ENCODE measurements at places on chromosomes 6 and 20.

- DNase-seq = no peak
Measured at GRCh38 chr20:52291109-52291508, 99.5 kb upstream of the ZFP64 start.

- peak; percentile 81 for DNase-seq
Measured at GRCh38 chr6:20661721-20662120, 127.5 kb downstream of the CDKAL1 start.

DNA sequence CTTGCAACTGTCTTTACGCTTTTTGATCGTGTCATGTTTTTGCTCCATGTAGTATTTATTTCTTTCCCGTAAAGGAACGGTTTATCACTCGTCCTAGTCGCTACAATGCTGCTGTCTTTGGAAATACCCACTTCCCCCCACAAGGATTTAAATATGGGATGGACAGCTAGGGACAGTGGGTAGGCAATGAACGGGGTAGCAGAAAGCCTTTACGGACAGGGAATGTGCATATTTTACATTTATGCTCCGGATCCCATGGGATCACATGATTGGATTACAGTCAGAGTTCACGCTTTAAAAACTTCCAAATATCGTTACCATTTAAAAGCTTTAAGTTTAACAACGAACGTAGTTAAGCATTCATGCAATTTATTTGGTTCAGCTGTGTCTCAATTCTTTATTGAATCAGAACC lies 1.2 kb downstream of the HIVEP1 start:
- no peak for DNase-seq

- peak; percentile 60 for DNase-seq
Measured at GRCh38 chr6:30615219-30615957, 1.7 kb downstream of the PPP1R10 start.

DNA sequence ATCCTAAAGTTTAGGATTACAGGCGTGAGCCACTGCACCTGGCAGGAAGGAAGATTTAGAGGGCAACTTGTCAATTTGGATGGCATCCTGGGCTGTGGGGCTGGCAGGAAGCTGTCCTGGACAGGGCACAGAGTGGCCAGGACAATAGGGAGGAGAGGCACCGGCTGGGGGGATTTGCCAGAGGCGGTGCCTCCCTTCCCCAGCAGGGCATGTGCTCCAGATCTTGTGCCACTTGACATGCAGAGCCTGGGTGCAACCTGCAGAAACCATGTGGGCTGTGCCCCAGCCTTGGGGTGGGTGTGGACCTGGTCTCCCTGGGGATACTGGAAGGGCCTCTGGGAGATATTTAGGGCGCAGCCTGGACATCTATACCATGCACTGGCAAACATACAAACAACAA lies 58.6 kb upstream of the EEF1A1 start:
- no peak for DNase-seq

- no peak for DNase-seq
Measured at GRCh38 chr6:11491596-11492463, 45.7 kb upstream of the TMEM170B start.

DNA sequence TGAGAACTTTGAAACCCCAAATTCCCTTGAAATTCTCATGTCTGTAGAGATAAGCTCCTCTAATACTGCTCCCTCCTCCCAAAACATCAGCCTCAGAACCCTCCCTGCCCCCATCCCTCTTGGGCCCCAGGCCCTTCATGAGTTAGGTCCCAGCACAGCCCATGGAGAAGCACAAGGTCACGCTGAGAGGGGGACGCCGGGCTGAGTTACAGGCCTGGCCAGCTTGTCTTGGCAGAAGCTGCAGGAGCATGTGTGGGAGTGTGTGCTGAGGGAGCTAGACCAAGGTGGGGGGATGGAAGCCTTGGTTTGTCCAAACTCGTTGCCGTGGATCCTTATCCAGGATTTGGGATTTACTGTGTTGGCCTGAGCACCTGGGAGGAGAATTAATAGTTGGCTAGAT lies 8.5 kb upstream of the PTCRA start:
- DNase-seq = no peak

DNA sequence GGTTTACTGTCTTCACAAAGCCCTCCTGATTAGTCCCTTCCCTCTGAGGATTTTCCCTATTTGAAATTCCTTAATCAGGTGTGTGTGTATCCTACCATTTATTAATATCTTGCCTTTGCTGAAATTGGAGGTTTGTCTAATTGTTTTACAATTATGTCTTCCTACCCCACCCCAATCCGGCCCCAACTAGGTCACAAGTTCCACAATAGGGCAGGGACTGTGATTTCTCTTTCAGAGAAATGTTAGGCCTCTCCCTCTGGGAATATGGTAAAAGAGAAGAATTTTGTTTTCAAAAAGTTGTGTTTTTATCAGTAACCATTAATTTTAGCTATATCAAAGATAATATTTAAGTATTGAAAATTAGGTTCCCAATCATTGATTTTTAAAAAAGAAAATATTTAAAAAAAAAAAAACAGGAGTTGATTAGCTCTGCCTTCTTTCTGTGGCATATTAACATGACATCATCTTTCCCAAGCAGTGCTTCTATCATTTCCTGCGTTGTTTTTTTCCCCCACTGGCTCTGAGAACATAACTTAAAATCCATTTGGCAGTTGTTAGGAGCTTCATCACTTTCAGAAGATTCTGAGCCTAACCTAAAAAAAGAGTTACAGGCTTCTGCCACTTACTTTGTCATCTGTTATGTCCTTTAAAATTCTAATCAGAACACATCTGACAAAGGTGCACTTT lies 36.1 kb downstream of the BLOC1S5 start:
- no peak for DNase-seq

DNA sequence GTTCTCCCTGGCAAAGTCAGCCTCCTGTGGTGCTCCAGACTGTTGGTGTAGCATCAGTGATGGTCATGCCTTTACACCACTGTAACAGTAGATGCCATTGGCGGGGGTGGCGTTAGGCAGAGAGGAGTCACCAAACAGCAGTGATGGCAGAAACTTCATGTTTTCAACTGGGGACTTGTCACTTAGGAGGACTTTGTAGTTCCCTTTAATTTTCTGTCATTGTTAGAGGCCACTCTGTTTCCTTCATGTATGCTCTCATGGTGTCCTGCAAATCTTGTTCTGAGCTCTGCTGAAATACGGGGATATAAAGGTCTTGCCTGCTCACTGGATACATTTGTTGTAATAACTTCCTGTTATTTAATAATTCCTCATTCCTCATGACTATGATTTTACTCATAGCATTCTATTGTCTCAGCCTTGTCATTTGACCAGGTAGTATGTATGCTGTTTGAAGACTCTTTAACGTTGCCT lies 4.6 kb downstream of the MAP3K4 start:
- no peak for DNase-seq

DNA sequence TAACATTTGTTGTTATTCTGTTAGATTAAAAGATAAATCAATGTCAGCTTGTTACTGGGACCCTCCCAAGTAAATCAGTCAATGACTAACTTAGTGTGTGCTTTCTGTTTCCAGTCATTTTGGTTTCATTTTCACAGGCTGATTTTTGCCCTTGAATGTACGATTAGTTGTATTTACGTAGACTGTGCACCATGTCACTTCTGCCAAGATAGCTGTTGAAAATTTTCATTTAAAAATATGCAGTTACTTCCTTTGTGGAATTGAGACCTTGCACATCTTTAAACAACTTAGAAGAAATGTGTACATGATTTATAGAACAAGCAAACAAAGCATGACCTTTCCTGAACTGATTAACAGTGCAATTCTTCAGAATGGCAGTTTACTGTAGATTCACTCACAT lies 944.8 kb upstream of the CITED2 start:
- no peak for DNase-seq

- DNase-seq = no peak
Measured at GRCh38 chr6:141035312-141036200, 1097.2 kb upstream of the GJE1 start.

- no peak for DNase-seq
Measured at GRCh38 chr6:35302604-35303241, 5.1 kb downstream of the DEF6 start.

GRCh38 chr6:51028276-51028675 lies 209.6 kb downstream of the TFAP2B start:
- DNase-seq = no peak

DNA sequence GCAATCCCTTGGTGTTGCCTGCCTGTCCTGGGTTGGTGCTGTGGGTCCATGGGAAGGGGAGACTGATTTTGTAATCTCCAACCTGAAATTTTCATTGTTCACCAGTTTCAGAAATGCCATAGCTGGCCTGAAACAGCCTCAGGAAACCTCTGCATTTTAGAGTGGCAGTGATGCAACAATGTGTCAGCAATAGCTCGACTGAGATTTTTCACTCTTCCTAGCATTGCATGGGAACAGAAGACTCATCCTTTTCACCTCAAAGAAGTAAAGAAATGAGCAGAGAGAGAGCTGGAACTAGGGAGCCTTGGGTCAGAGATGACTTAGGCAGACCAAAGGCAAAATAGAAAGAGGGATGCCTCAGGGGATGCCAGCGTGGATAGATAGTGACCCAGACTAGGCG lies 23.7 kb upstream of the TMEM14A start:
- no peak for DNase-seq

DNA sequence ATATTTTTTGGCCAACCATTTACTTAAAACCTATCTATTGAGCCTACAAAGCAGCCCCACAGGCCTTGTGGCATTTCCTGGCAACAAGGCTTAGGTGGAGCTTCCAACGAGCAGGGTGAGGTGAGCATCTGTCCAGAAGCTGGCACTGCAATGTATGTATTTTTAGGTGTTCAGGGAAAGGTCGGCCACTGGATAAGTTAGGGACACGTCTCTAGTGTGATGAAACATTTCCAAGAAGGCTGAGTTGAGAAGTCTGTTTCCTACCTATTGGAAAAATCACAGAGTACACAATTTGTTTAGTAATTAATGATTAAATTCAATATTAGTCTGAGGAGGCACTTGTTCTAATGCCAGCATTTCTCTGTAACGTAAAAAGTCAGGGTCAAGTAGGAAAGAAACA lies 17.8 kb upstream of the RCAN2 start:
- no peak for DNase-seq

DNA sequence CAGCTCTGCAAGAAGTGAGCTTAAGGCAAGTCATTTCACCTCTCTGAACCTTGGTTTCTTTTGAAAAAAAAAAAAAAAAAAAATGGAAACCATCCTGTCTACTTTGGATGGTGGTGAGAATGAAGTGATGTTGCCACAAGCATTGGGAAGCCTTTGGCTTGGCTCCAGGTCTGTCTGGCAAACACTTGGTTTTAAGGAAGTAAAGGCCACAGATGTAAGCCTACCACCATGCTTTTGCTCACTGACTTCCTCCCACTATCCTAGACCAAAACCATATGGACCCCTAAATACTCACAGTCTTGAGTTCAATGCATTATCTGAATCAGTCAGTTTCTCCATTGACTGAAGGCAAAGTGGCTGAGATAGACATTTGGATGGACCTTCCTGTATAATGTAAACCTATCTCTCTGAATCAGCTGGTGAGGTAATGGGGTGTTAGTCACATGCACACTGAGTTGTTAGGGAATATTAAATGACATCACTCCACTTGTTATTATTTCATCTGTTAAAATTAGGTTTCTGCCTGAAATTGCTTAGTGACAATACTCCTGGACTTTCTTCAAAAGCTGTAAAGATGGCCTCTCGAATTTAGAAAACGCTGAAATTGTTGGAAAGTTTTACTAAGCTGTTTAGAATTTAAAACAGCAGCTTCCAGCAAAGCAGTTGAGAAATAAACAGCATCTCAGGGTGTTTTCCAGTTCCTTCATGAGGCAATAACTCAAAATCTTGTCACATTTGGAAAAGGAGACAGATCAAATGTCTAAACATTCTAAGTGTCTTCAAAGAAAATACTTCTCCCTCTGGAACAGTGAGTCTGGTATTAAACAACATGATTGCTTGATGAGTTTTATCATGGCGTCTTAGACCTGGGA lies 833.5 kb downstream of the DHX35 start:
- no peak for DNase-seq

DNA sequence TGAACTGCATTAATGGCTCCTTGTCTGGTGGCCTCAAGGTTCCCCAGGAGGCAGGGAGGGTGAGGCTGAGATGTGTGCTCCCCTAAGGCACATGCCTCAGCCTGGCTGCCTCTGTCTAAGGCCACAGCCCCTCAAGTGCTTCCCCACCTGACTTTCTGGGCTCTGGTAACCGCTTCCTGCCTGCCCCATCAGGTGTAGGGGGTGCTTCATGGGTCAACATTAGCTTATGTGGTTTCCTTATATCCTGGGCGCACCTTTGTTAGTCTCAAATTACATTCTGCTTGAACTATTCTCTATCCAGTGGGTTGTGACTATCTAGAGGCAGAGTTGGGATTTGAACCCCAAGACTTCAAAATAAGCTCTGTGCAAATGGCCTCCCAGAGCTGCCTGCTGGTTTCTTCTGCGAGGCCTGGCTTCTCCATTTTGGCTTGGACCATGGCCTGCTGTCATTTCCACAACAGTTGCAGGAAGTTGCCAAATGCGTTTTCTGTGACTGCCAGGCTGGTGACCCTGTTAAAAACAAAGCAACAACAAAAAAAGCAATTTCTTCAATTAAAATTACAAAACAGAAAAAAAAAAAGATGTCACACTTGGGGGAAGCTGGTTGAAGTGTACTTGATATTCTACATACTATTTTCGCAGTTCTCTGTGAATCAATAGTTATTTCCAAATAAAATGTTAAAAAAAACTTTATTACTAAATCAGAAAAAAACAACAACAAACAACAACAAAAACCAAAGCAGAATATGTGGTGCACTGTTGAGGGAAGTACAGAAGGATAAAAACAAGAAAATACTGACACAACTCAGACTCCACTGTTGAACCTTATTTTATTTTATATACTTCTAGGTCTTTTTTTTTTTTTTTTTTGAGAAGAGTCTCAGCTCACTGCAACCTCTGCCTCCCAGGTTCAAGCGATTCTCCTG lies 20.0 kb upstream of the ZNFX1 start:
- DNase-seq = no peak

- no peak for DNase-seq
Measured at GRCh38 chr6:30913721-30914075, 340 bp upstream of the VARS2 start.

GRCh38 chr20:23444859-23445258 lies 5.4 kb downstream of the CSTL1 start:
- DNase-seq = no peak

- no peak for DNase-seq
Measured at GRCh38 chr6:168524571-168525001, 83.6 kb downstream of the SMOC2 start.

DNA sequence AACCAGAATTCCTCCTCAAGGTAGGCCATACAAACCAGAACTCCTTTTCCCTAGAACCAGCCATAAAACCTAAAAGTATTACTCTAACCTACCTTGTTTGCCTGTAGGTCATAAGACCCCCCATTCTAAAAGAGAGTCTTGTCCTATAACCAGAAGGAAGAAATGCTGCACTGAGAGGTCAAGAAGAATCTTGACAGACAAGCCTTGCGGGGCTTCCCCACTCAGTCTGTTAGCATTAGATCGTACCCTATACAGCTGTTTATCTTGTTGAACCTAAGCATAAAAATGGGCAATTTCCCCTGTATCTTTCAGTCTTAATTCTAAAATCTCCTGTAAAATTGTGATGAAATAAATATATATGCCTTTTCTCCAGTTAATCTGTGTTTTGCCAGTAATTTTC lies 52.3 kb upstream of the HFE start:
- no peak for DNase-seq

GRCh38 chr6:84193114-84193708 lies 34.2 kb downstream of the CEP162 start:
- no peak for DNase-seq

- DNase-seq = no peak
Measured at GRCh38 chr6:31568537-31568961, 3.5 kb upstream of the LTA start.

- peak; percentile 49 for DNase-seq
Measured at GRCh38 chr20:6178537-6178936, 55.7 kb upstream of the FERMT1 start.

- DNase-seq = no peak
Measured at GRCh38 chr6:169141671-169142537, 111.7 kb downstream of the THBS2 start.

- DNase-seq = no peak
Measured at GRCh38 chr20:57888591-57888990, 178.8 kb upstream of the PMEPA1 start.
